ENCODE measurements at places on chromosomes 6 and 20.

- no peak for DNase-seq
Observed at GRCh38 chr20:49303065-49303552, 25.3 kb upstream of the ZNFX1 start.

- no peak for DNase-seq
Observed at GRCh38 chr6:168156742-168157265, 77.8 kb upstream of the FRMD1 start.

DNA sequence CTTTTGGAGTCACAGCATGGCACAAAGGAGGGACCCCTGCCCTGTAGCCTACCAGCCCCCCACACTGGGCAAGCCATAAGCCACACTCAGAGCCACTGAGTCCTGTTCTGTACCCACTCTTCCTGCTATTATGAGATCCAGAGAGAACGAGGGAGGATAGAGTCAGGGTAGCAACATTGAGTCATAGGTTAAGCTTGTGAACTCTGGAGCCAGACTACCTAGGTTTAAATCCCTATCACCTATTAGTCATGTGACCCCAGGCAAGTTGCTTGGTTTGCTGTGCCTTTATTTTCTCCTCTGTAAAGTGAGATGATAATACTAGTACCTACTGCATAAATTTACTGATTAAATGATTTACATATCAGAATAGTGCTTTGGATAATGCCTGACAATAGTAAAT lies 540 bp downstream of the CNBD2 start:
- no peak for DNase-seq

DNA sequence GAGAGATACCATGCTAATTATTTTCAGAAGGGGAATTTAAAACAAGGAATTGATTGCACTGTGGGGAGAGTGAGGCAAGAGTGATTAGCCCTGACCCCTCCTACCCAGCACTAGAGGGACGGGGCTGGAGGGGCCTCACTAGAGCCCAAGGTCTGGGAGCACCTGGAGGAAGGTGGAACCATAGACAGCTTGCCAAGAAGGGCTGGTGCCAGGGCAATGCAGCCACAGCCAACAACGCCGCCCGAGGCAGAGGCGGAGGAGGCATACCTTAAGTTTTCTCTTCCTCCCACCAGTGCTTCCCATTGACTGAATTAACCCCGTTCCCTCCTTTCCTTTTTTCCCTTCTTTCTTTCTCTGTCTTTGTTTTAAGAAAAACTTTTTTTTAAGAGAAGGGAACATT lies 40.0 kb downstream of the IYD start:
- no peak for DNase-seq

- DNase-seq, result no peak
Observed at GRCh38 chr6:102655823-102656222, 1262.3 kb downstream of the GRIK2 start.

- no peak for DNase-seq
Observed at GRCh38 chr6:147043994-147044477, 160.2 kb upstream of the STXBP5 start.

- no peak for DNase-seq
Observed at GRCh38 chr6:14681699-14682487, 564.0 kb upstream of the JARID2 start.

- DNase-seq, result no peak
Observed at GRCh38 chr6:44087623-44088022, 39.6 kb downstream of the MRPL14 start.

- DNase-seq, result no peak
Observed at GRCh38 chr6:167858842-167859664, 32.3 kb downstream of the AFDN start.

DNA sequence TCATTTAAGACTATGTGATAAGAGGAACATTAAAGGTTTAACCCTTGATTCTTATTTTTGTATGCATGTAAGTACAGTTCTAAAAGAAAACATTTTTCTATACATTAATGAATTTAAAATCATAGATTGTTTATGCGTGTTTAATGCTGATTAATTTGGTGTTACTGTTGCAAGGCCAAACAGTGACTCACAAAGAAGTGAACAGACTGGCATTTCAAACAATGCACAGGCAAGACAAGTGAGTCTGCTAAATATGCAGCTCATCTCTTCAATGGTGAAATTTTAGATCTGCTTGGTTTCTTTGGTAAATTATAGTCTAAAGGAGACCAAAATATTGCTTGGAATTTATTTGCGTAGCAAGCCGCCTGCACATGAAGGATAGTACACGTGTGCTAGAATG lies 417.4 kb upstream of the SOX4 start:
- DNase-seq, result no peak

DNA sequence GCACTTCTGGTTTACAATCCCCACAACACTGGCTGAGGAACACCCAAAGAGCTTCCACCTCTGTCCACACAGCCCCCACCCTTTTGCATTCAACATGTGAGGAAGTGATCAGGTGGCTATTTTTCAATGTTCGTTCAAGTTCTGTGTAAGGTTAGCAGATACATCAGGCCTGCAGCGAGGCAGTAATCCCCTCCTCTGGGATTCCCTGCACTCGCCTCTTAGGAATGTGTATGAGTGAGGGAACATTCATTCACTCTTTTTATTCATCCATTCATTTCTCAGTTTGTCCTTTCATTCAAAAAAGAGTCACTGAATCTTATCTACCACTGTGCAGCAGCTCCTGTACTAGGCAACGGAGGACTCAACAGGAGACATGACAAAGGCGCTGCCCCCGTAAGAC lies 236.4 kb upstream of the PRDM1 start:
- DNase-seq, result no peak

- no peak for DNase-seq
Observed at GRCh38 chr6:38185752-38186151, 366.2 kb downstream of the ZFAND3 start.

DNA sequence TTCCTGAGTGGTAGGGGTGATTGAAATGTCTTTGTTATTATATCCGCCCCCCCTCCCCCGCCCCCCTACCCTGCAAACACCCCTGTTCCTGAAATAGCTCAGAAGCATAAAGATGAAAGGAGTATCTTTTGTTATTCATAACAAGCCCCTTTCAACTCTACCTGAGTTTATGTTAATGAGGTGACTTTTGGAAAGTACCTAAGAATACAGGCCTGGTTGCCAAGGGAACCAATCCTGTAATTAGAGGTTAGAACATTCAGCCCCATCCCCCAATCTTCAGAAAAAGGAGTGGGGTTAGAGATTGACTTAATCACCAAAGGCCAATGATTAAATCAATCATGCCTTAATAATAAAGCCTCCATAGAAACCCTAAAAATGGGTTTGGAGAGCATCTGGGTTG lies 979.2 kb upstream of the GJE1 start:
- peak; percentile 17 for DNase-seq

DNA sequence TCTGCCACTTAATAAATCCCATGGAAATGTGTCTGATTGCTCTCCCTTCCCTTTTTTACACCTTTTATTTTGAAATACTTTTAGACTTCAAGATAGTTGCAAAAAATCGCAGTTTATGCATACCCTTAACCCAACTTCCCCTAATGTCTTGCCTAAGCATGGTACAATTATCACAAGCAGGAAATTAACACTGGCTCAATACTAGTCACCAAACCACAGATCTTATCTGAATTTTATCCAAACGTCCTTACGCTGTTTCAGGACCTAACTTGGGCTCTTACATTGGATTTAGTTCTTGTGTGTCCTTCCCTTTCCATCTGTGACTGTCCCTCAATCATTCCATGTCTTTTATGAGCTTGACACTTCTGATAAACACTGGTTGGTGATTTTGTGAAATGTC lies 146.3 kb downstream of the ZNF217 start:
- DNase-seq, result no peak

DNA sequence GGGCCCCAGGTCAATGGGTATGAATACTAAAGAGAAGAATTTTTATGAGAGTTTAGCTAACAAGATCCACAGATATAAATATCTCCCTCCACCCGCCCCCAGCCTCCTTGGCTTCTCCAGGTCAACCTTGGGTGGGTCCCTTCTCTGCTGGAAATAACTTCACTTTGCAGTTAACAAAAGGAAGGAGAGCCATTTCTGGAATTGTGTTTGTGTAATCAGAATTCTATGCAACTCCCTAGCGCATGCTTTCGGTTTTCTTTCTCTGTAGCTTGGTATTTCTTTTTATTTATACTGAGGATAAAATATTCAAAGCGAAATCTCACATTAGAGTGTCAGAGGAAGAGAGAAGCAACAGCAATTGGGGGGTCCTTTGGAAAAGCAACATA lies 27.1 kb downstream of the RIPOR2 start:
- no peak for DNase-seq

DNA sequence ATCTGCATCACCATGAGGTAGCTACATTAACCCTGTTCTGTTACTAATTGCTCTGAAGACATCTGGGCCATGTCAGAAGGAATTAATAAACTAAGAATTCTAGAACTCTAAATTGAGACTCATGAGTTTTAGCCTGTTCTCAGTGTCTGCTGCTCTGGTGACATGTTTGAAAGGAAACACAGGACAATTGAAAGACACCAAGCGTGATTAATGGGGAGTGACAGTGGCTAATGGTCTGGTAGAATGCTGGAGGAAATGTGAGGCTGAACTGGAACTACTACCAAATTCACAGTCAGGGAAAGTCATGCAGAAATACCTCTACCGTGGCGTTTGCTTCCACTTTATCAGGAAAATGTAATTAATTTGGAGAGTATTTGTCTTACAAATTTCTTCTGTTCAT lies 140.0 kb downstream of the TBC1D7 start:
- DNase-seq, result no peak

DNA sequence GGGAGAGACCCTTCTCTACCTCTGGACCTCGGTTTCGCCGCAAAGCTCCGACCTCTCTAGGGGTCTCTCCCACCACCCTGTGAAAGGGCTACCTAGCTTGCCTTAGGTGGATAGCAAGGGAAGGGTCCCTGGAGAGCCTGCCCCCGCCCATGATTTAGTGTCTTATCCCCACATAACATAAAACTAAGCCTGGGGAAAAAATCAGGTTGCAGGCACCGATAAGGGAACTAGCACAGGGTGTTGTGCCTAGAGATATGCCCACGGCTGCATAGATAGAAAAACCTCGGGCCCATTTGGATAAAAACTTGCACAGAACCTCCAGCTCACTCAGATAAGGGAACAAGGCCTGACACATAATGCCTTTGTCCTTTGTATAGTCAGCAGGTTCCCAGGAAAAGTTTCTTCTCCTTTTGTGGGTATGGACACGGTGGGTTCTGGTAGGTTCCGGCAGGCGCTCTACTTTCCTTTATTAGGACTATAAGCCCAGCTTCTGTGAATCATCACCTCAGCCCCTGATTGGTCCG lies 846 bp downstream of the ZSCAN31 start:
- DNase-seq, result no peak

- no peak for DNase-seq
Observed at GRCh38 chr6:118740372-118740771, 89.0 kb upstream of the CEP85L start.

- no peak for DNase-seq
Observed at GRCh38 chr6:106181664-106182418, 95.7 kb downstream of the PRDM1 start.

DNA sequence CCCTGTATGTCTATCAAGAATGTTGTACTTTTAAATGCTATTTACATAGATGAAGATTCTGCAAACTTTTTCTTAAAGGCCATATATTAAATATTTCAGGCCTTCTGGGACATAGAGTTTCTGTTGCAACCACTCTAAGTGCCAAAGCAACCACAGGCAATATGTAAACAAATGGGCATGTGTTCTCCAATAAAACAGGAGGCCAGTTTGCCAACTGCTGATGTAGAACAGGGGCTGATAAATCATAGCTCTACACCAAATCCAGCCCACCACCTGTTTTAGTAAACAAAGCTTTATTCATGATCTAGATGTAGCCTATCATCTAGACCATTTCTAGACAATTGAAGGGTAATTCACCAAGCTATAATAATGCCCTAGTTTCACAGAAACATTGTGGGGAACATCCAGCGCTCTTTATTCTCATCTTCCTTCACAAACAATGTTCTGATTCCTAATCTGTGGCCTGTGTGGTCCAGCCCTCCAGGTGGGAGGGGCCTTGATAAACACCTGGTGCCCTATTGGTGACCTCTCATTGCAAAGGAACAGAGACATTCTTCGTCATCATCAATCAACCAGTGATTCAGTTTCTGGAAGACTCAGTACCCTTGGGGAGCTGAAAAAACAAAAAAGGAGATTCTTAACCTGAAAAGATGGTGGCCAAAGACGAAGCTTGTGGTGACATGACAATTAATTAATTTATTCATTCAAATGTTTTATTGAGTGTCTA lies 80.2 kb downstream of the PREP start:
- DNase-seq, result no peak

DNA sequence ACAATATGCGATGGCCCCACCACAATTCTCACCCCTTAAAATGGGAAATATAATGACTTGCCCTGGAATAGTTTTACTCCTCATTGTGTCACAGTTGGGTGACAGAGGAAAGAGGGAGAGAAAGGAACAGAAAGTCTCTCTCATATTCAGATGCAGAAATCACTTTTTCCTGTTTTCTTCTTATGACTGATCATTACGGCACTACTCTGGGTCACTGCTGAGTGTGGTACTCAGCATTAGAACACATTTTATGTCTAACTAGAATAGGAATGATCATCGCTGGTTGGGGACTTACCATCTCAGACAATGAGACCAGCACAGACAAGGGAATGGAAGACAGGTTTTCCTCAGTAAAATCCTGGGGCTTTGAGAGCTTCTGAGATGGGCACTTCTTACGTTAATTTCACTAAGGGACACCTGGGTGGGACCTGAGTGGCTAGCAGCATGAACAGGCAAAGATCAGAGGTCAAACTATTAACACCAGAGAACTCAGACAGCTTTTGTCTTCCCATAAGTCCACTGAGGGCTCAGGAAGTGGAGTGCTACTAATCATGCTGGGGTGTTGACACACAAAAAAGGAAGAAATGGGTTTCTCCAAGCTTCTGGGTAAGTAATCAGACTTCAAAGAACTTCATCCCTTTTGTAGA lies 54.9 kb upstream of the ARHGAP18 start:
- DNase-seq, result no peak

DNA sequence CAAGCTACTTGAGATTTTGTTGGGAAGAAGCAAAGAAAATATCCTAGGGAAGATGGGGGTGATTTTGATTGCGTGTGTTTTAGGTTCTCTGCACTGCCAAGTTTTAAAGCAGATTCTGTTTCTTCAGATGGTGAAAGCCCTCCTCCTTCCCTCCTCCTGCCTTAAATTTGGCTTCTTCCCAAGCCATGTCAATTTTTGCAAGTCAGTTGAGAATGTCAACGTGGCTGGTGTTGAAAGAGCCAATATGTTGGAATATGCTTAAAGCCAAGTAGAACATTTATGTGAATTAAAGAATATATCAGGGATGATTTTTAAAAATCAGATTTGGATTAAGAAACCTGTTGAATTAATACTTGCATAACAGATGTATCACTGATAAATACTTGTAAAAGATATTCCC lies 270.8 kb downstream of the ARID1B start:
- DNase-seq, result no peak
